Effector memory CD4-positive, alpha-beta T cell (primary cell): ENCODE measurements at places on chromosomes 2 and 18.
A peak's percentile ranks its signal among the peaks of the same experiment; 100 is the strongest.

GRCh38 chr18:74303936-74304335, 11.7 kb upstream of the C18orf63 start:
- no peak for DNase-seq

- DNase-seq: no peak
These were observed 17.4 kb upstream of the AP1S3 start for GRCh38 chr2:223854741-223855140.

- DNase-seq: no peak
These were observed 58.1 kb downstream of the IL1R2 start for GRCh38 chr2:102049756-102050443.

- DNase-seq: no peak
These were observed 2.7 kb downstream of the PTMA start for GRCh38 chr2:231710799-231711676.

GRCh38 chr2:20443276-20443920, 3.5 kb upstream of the RHOB start:
- no peak for DNase-seq

DNA sequence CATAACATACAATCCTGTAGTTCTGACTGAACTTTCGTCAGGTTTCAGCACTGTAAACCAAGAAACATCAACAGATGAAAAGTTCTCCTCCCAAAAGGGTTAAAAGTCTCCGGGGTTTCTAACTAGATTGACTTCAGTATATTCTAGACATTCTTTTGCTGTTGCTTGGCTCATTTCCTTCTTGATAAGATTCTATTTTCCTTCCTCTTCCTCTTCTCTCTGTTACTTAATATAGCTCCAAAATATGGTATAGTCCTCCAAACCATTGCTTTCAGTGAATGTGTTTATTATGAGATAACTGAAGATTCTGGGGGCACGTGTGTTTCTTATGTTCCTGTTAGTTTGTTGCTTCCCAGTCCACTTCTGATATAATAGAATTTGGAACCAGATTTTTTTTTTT, 46.4 kb upstream of the MAP4K3 start:
- DNase-seq: no peak

- DNase-seq: no peak
These were observed 451.5 kb downstream of the EPHA4 start for GRCh38 chr2:221120643-221121042.

DNA sequence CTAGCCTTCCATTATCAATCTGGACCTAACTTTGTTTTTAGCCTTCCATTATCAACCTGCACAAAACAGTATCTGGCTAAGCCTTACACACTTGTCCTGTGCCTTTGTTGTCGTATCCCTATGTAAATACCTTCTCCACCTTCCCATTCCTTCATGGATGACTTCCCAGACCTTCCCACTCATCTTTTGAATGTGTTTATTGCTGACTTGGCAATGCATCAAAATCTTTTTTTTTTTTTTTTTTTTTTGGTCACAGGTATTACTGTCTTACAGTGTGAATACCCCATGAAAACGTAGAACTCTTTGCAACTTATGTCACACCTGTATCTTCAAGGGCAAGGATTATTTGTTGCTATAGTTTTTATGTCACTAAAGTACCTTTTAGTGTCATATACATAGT, 25.7 kb downstream of the RPE start:
- DNase-seq: no peak

DNA sequence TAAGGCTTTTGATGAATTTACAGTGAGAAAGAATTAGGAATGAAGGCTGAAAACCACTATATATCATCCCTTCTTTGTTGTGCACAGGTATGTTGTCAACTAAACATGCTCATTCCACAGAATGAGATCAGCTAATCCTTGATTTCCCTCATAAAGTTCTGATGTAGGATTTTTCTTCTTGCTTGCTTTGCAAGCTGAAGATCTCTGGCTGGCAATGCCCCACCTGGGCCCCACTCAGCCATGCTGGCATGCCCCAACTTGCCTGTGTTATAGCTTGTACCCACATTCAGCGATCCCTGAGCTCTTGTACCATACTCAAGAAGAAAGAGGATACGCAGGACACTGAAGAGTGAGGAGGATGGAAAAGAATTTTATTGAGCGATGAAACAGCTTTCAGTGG, 18.0 kb upstream of the SERPINB11 start:
- DNase-seq: no peak

DNA sequence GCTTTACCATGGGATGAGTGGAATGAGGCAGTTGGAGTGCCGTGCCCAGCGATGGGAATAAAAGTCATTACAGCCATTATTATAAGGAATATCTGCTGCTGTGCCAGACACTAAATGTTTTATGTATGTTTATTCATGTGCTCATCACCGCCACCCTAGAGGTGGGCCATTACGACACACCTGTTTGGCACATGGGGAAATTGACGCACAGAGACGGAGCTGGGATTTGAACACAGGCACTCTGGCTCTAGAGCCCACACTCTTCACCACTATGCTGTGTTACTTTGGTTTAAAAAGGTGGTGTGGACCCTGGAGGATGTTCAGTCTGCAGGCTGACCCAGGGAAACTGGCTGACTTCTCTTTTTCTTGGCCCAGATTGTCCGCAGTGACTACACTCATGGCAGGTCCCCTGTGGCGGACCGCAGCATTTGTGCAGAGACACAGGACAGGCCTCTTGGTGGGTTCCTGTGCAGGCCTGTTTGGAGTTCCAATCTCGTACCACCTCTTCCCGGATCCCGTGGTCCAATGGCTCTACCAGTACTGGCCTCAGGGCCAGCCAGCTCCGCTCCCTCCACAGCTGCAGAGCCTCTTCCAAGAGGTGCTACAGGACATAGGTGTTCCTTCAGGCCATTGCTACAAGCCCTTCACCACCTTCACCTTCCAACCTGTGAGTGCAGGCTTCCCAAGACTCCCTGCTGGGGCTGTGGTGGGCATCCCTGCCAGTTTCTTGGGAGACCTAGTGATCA, 1.6 kb downstream of the TMEM177 start:
- DNase-seq: no peak

- no peak for DNase-seq
These were observed 143.3 kb downstream of the GLI2 start for GRCh38 chr2:120878970-120879369.

DNA sequence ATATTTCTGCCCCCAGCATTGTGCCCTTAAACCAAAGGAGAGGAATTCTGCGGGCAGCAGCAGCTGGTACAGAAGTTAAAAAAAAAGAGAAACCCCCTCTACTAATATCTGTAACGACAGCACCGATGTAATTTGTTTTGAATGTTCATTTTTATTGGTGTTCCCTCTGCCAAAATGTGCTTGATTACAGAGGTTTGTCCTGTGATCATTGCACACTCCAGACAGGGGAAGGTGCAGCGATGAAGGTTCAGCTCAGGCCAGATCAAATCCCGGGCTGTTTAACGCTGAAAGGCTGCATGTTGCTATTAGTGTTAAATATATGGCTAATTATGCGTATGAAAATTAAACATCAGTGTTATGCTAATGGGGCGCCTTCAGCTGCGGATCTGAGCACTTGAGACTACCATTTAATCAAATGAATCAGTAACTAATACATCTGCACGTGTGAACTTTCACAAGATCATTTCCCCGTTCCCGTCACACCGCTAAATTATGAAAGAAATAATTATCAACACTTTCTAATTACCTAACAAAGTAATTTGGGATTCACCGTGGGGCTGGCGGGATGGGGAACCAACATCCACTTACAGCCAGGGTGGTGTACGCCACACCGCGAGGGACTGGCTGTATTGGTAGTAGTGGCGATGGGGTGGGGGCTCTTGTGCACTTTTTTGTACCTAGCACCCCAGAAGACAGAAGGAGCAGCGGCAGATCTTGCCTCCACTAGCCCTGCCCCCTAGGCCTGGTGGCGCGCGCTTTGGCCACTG, 1.5 kb upstream of the DLX1 start:
- DNase-seq: no peak

DNA sequence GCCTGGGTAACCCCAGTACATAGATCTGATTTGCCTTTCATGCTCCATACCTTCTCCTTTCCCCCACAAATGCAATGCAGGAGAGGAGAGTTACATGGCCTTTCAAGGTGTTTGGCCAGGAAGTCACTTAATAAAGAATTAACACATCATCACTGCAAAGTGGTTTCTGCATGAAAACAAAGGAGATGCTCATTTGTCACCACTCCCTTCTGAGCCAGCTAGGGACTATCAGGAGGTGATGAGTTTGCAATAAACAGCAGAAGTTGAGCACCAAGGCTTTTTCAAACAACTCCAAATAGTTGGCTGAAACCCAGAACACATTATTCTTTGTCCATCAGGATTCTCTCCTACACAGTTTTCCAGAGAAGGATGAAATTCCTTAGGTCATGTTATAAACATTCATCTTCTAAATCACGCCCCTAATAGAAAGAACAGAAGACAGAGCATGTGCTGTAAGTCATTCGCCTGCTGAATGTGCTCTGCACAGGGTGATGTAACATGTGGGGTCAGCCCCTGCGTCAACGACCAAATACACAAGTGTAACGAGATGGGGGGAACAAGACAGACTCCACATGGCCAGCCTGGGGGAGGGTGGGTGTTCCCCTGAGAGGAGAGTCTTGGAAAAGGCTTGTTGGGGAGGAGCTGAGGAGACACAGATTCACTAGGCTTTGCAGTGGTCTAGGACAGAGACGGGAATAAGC, 87.3 kb upstream of the RMDN2 start:
- DNase-seq: no peak

DNA sequence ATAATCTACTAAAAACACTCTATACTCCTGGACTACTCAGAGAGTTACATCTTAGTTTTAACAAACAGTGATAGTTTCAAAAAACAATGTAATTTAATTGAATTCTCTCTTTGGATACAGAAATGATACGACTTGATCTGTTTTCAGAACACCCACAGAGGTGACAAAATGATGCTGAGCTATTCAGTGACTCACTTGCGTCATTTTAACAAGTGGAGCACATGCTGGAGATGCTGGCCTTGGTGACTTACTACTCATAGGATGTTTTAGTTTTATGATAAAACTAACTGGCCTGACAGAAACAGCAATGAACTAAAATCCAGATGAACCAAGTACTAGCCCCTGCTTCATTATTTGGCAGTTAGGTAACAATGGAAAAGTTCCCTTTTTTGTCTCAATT, 101.3 kb upstream of the ITGB6 start:
- DNase-seq: no peak

DNA sequence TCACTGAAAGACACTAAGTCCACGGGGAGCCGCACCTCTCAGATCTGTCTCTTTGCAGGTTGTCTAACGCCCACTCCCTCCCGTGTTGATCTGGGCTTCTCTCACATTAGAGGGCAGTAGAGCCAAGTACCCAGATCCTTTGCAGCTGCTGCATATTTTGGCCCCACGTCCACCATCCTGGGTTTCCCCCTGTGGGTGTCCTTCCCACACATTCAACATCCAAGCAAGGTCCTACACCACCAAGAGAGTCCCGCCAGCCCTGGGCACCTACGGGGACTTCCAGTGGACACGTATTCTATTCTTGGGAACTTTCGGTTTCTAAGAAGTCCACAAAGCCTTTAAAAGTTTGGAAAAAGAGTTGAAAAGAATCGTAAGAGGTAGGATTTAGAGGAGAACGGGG, 116.6 kb downstream of the ATL2 start:
- no peak for DNase-seq

DNA sequence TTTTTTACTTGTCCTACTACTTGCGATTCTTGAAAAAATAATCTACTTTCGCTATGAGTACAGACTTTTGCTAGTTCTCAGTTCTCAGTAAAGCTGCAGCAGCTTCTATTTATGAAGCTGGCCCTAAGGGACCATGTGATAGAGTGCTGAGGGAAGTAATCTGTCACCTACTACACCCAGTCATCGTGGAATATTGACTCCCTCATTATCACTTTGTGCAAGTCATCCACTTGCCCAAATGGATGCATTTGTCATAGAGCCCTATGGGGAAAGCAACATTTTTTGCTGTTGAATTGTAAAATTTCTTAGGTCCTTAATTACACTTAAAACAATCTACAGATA, 1919.8 kb downstream of the SUCLG1 start:
- DNase-seq: no peak

DNA sequence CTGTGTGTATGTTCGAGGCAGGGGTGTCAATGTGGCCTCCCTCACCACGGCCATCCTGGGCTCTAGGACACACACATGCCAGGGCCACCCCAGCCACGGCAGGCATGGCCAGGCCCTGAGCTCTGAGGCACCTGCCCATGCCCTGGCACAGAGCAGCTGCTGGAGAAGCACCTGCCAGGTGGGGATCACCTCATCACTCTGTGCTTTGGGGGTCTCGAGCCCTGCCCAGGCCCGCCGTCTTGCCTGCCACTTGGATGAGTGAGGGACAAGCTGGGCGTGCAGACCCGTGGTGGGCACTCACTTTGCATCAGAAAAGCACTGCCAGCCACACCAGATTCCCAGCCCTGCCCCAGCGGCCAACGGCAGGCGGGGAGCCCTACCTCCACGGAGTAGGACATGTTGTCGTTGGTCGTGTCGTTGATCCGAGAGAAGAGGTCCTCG, 33.1 kb downstream of the KIF1A start:
- no peak for DNase-seq

DNA sequence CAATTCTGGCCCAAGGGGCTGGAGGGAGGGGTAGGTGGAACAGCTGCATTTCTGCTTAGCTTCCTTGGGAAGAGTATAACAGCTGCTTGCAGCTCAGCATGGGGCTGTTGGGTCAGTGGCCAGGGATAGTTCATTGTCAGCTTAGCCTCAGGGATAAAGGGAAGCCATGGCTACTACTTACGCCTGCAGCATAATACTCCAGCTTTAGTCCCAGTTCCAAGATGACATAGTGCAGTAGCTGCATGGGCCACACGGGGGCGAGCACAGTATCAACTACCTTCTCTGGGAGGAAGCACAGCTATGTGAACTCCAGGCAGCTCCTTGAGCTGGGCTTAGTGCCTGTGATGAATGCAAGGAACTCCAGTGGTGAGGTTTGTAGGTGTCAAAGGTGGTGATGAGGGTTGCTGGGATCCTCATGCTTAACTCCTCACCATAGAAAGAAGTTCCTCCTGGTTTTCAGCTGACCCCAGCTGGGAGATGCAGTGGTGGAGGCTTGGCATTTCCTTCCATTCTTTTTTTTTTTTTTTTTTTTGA, 35.4 kb upstream of the RHOB start:
- peak; percentile 33 for DNase-seq
